Astrocyte of the hippocampus (primary cell): ENCODE measurements at places on chromosomes 1 and 21.

- no peak for DNase-seq
Measured at GRCh38 chr1:79790950-79791349, 784.4 kb upstream of the ADGRL4 start.

DNA sequence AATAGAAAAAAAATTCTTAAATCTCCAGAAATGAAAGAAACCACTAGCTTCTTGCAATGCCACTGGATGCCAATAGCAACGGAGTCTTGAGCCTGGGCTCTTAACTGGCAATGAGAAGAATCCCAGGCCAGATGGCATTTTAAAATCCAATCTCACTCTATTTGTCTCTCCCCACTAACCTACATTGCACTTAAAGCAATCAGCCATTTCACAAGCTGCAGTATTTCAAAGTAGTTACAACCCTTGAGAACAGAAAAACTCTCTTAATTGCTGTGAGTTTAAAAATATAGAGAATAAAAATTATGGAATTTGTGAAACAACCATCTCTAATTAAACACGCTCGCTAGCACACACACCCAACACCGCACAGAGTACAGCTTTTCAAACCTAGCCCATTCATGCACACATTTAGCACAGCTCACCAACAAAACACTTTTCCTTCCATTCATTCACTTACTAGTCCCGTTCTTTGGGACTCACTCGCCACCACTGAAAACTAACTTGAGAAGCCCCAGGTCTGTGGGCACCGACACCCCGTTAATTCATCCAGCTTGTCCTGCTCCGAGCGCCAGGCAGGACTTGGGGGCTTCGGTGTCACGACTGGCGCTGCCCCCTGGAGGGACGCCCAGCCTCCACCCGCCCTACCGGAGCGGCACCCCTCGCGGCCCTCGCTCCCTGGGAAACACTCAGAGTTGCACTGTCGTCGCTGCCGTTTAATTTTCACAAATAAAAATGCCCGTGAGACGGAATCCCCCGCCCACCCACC is 1.0 kb downstream of the DDAH1 start:
- peak; percentile 59 for DNase-seq

GRCh38 chr21:44043613-44044012 is 31.5 kb downstream of the TRAPPC10 start:
- DNase-seq = no peak

- DNase-seq = no peak
Measured at GRCh38 chr1:243493156-243494129, 237.6 kb downstream of the SDCCAG8 start.

- DNase-seq = peak; percentile 44
Measured at GRCh38 chr1:172955161-172955815, 95.5 kb downstream of the TNFSF18 start.

DNA sequence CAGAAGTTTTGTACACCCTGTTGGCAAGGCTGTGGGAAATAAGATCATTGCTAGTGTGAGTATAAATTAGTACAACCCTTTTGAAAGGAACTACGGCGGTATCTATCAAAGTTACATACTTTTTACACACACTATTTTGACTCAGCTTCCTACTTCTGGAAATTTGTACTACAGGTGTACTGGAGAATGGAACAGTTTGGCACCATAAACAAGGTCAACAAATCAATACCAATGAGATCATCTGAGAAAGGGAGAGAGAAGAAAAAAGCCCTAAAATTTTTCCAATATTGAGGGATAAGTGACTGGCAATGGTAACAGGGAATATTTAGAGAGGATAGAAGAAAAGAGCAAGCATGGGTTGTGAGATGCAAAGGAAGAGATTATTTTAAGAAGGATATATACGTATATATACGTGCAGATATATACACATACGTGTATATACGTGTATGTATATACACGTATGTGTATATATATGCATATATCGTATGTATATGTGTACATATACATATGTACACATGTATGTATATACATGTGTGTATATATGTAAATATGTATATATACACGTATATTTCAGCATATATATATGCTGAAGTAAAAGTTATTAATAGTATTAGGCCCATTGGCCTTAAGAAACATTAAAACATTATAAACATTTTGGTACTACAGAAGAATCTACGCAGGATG is 27.6 kb downstream of the KLHL20 start:
- no peak for DNase-seq

GRCh38 chr1:91637539-91637994 is 136.9 kb downstream of the CDC7 start:
- DNase-seq = no peak

DNA sequence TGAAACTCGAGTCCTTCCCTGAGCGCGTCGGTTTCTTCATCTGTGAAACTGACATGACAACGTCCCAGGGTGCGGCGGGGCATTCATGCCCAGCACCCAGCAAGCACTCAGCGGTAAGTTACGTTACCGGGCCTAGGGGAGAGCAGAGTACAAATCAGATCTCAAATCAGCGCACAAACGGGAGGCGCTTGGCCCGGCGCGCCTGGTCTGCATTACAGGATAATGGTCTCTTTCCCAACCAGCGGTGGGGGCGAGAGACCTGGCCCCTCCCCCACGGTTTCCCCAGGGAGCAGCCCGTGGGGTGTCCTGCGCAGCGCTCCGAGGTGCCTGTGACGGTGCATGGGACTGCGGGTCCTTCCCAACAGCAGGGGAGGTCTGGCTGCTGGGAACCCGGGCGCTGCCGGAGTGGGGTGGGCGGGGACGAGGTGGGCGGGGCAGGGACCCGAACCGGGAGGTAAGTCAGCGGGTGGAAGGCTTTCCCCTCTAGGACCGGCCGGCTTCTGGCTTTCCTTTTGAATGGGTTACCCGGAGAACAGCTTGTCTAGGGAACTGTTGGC is 1.0 kb downstream of the TMEM51 start:
- DNase-seq = peak; percentile 50

DNA sequence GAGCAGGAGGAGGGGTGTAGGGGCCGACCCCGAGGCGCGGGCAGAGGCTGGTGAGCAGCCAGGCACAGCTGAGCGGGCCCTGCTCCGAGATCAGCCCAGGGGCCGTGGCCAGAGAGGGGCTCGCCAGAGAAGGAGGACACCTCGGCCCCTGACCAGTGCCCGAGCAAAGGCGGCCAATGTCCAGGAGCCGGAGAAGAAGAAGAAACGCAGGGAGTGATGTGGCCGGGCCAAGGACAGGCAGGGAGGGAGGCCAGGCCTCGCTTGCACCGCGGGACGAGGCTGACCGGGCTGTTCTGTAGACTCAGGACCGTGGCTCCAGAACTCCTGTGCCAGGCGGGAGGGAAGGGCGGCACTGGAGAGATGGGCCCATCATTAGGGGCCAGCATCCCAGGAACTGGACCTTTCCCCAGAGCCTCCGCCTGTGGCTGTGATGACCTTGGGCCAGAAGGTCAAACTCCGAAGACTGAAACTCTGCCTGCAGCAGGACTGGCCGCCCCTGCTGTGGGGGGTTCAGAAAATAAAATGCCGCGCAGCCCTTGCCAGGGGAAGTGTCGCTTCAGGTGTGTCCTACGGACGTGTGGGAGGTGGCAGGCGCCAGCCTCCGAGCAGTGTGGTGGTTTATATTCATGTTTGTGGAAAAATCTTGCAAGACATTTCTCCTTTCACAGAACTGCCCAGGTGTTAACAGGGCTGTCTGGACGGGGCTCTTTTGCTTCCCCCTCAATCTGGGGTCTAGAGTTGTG is 14.4 kb downstream of the RRP1 start:
- no peak for DNase-seq

- DNase-seq = peak; percentile 68
Measured at GRCh38 chr1:209651138-209651587, 1.1 kb downstream of the LAMB3 start.

DNA sequence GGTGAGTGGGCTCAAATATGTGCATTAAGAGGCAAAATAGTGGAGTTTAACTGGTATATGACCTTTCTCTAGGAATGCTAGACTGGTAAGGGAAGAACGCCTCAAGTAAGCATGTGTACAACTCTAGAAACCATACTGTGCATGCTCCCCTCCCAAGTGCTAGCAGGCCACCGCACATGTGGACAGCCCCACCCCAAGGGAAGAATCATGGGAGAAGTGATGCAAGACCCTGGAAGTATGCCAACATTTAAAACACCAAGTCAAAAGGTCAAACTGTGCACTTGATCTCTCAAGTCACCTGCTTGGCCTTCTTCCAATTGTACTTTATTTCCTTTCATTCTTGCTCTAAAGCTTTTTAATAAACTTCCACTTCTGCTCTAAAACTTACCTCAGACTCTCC is 120.4 kb downstream of the WDR3 start:
- no peak for DNase-seq

DNA sequence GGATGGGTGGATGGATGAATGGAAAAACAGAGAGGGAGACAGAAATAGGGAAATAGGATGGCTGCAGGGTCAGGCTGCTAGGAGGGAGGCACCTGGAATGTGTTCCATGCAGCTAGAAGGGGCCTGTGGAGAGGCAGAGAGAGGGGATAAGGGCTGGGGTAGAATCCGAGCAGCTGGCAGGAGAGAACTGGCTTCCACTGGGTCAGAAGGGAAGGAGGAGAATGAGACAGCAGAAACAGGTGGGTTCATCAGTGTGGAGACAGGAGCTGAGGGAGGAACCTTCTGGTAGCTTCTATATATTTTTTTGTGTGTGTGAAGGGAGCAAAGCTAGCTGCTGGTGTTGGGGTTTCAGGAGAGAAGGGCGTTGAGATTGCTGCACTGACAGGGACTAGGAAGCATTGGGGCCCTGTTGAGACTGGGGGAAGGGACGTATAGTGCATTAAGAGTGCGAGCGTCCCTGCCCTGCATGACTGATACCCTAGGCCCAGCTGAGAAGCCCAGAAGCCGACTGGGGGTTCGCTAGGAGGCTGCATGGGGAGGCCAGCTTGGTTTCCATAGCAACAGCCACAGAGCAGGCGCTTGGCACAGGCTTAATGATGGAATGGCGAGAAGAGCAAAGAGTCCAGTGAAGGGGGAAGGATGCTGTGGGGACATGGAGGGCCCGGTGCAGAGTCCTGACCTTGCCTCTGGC is 14.8 kb upstream of the KIF21B start:
- no peak for DNase-seq

DNA sequence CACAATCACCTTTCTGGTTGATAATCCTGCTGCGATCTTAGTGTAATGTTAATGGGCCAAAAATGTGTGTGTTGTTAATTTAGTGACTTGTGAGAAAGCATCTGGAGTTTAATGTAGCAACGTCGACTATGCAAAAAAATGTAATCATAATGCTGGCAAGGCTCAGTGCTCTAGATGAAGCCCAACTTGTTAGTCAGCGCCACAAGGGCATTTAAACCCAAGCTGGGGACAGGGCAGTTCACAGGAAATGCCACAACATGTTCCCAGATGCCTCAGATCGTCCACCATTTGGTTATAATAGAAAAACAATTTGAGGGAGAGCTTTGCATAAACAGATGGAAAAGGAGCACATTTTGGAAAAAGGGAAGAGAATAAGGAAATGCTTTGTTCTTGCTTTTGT is 585.4 kb upstream of the PLXNA2 start:
- no peak for DNase-seq

- no peak for DNase-seq
Measured at GRCh38 chr1:85596531-85596930, 16.0 kb downstream of the CCN1 start.

GRCh38 chr1:20476265-20477038 is 9.6 kb downstream of the CAMK2N1 start:
- peak; percentile 42 for DNase-seq

DNA sequence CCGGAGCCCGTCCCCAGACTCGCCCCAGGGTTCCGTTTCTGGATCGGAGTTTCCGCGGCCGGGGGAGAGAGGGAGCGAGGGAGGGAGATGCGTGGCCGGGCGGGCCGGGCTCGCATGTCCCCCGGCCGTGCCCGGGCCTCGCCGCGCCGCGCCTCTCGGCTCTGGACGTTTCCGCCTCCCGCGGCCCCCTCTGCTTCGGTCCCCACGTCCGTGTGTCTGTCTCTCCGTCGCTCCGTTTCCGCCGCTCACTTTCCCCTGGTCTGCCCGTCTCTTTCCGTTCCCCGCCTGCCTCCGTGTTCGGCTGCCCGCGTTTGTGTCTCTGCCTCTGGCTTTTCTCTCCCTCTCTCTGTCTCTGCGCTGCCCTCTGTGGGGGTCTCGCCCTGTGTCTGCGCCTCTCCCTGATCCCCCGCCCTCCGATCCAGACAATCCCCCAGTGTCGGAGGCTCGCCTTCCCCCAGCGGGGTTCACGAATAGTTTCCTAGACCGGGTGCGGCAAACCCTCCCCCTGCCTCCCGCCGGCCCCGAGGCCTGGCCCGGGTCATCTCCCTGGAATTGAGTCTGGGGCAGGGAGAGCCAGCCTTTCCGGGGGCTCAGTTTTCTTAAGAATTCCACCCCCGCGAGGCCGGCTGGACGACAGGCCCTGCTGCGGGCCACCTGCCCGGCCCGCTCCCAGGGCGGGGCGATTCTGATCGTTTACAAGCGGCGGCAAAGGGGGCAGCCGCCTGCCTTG is 735 bp downstream of the NBL1 start:
- peak; percentile 61 for DNase-seq

DNA sequence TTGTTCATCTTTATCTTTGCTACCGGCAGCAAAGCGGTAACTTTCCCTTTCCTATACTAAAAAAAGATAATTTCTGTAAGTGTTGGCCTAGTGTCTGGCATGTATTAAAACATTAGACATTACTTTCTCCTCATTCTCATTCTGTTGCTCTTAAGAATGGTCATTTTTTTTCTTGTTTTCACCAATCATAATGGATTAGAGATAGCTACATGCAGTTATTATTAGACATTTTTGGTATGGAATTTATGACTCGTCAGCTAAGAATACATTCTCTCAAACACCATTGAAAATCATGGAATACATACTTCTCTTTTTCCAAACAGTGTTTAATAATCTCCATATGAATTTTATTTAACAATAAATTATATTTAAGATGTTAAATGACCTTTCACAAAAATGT is 1154.6 kb downstream of the BRINP3 start:
- no peak for DNase-seq

GRCh38 chr1:243230914-243231313 is 24.2 kb downstream of the CEP170 start:
- DNase-seq = peak; percentile 20

DNA sequence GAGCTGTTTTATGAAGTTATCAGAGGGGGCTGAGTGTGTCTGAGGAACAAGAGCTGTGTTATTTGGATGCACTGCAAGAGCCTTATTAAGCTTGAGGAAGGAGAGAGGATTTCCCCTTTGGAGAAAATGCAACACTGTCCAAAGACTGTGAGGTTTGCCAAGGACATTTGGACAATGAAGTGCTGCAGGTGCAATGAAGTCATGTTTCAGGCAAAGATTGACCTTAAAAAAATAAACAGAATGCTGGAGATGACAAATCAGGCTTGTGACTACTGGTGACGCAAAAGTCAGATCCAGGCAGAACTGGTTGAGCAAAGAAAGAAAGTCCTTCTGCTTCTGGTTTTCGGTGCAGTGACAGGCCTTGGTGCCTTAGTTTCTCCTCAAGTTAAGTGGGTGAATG is 125.2 kb upstream of the KIAA0040 start:
- DNase-seq = no peak

- DNase-seq = peak; percentile 58
Measured at GRCh38 chr1:232143315-232143886, 486.5 kb downstream of the SIPA1L2 start.

GRCh38 chr1:248837781-248838356 is at the start of gene ZNF672:
Gene ZNF672, plus strand, starts transcription at chr1:248838224. Its CDS starts 9,051 bp downstream, at chr1:248847275.
- DNase-seq = peak; percentile 99
